Hepatocyte (in vitro differentiated cells): ENCODE measurements at places on chromosomes 11 and 22.

DNA sequence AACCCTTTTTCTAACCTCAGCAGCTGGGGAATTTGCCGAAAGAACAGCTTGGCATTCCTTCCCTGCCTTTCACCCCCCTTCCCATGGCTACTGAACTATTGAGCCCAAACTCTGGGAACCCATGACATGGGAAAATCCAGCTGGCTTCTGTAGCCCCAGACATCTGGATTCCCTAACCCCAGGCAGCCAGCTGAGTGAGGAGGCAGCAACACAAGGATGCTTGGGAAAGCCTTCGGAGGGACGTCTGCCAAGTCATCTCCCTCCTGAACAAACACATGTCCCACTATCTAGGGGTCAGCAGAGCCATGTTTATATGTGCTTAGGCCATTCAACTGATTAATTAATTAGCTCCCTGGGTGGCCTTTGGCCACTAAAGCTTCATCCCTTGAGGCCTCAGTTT lies 21.6 kb downstream of the LRRC55 start:
- DNase-seq, result no peak

DNA sequence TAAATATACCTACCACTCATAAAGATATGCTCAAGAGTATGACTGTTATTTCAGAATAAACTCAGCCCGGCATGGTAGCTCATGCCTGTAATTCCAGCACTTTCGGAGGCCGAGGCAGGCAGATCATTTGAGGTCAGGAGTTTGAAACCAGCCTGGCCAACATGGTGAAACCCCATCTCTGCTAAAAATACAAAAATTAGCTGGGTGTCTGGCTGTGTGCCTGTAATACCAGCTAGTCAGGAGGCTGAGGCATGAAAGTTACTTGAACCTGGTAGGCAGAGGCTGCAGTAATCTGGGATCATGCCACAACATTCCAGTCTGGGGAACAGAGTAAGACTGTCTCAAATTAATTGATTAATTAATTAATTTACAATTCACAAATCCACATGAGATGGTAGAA lies 208.2 kb upstream of the PDGFD start:
- DNase-seq, result no peak

DNA sequence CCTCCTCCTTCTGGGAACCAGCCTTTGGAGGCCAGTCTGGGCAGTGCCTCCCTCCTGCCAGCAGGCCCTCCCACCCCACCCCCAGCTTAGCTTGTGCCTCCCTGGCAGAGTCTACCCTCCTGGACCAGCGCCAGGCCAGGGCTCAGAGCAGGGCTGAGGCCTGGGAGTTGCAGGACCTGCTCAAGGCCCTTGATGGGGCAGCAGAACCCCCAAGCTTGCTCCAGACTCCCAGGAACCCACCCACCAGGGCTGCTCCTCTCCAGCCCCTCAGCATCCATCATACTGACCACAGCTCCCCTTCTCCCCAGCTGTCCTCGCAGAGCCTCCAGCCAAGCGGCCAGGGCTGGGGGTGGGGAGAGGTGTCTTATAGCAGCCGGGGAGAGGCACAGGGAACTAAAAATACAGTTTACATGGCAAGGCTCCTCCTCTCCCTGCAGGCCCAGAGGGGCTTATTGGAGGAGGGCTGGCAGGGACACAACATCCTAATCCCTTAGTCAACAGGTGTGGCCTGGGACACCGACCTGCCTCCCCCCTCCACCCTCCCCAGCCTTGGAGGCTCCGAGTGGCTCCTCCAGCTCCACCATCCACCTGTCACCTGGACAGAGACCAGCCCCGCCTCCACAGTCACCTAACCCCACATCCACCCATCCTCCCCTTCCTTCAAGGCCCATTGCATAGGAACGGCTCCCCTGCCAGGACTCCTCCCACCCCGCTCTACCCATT lies 5.2 kb upstream of the MB start:
- peak; percentile 39 for DNase-seq

DNA sequence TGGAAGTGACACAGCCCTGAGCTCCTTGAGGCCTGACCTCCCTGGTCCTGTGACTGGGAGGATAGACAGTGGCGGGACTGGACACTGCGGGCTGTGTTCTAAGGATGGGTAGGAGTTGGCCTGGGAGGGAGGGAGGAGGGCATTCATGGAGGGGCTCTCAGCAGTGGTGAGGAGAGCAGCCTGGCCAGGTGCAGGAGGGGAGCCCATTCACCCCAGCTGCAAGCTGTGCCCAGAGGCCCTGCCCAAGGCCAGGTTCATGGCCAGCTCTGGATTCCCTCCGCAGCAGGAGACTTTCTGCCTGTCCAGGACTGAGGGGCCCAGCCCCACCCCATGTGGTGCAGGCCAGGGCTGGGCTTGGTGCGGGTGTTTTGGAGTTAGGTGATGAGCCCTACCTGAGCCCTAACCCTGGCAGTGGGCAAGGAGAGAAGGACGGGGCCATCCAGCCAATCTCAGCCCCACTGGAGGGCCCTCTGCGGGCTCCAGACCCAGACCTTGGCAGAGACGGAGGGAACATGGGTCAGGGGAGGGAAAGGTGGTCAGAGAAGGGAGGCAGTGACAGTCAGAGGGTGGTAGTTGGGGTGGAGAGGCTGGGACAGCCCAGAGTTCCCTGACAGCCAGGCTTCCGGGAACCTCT lies 26.8 kb downstream of the CACNA1I start:
- DNase-seq, result no peak

GRCh38 chr22:19432133-19432851 lies at the start of gene MRPL40:
Gene MRPL40, plus strand, starts transcription at chr22:19432545. Its CDS starts 10 bp downstream, at chr22:19432555.
- DNase-seq, result peak; percentile 98
